ENCODE measurements at places on chromosomes 12 and 14. TPM values are rescaled to one million over a fixed set of nuclear protein-coding genes. Genes with fewer than 3 reads are reported as not detected.
A peak's percentile ranks its signal among the peaks of the same experiment; 100 is the strongest.

DNA sequence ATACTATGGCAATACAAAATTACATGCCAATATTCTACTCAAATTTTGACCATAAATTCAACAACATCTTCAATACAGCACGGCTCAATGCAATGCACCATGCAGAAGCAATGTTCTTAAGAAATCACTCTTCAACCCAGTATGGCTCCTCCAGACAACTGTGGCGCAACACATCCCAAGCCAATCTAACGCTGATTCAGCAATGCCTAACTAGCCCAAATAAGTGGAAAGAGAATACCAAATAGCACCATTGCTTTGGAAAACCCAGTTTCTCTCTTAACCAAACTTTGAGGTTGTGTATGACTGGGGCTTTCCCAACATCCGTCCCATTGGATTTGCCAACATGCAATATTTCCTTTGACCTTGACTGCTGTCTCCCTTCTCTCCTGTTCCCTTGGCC lies 211.1 kb upstream of the TBX3 start:
- no peaks in the 10 kb centered on the region for H3K27me3 ChIP-seq
- no peaks in the 10 kb centered on the region for H3K36me3 ChIP-seq
- peaks cover 3% of the 10 kb centered on the region for H3K4me1 ChIP-seq
- no peak for DNase-seq
- H3K4me3 ChIP-seq = no peak overlapping the region
- no peak overlapping the region for H3K27ac ChIP-seq

GRCh38 chr12:98149270-98149669 lies 366.1 kb upstream of the TMPO start:
- H3K36me3 ChIP-seq = no peaks in the 10 kb centered on the region
- no peak overlapping the region for H3K27ac ChIP-seq
- DNase-seq = no peak
- H3K27me3 ChIP-seq = no peaks in the 10 kb centered on the region

- H3K36me3 ChIP-seq = peaks cover 5% of the 10 kb centered on the region
- H3K4me1 ChIP-seq = peaks cover 2% of the 10 kb centered on the region
- H3K27me3 ChIP-seq = peaks cover 7% of the 10 kb centered on the region
- no peak overlapping the region for H3K4me3 ChIP-seq
These were observed 65.6 kb downstream of the TESC start for GRCh38 chr12:117033382-117034221.

DNA sequence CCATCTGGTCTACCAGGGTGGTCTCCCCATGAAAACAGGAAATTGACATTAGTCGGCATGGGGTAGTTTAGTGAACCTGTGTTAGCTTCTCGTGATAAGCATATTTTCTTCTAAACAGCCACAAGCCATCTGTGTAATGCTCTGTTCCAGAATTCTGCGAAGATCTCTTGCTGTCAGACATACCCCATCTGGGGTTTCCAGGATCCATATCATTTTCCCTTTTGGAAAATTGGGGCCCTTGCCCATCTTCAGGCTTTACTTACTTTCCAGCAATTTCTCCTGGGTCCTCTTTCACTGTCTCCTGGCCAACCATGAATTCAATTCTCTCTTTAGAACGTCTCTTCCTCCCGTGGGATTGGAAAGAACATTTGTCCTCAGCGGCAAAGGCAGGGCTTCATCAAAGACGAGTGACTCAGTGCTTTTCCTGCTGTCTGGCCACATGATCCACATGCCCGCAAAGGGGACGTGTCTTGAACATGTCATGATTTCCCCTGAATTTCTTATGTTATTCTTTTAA lies 21.4 kb upstream of the NCOR2 start:
- peaks cover 9% of the 10 kb centered on the region for H3K4me1 ChIP-seq
- no peaks in the 10 kb centered on the region for H3K36me3 ChIP-seq
- peak; percentile 81 for DNase-seq

MDGA2 gene
- not detected for total RNA-seq

DNA sequence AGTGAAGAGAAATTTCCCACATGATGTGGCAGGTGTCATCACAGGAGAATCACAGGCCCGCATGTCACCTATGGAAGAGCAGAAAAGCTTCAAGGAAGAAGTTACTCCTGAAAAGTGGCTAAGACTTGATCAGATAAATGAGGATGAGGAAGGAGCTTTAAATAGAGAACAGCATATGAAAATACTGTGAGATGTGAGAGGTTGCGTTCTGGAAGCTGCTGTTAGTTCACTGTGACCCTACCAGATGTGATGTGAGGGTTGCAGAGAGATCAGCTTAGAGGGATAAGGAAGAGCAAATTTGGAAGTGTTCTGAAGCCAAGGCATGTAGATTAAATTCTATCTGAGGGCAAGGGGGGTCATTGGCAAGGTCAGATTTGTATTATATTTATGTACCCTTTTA lies 17.1 kb downstream of the ERP27 start:
- H3K4me3 ChIP-seq = no peak overlapping the region
- H3K27ac ChIP-seq = no peak overlapping the region
- DNase-seq = no peak
- H3K27me3 ChIP-seq = no peaks in the 10 kb centered on the region
- H3K36me3 ChIP-seq = no peaks in the 10 kb centered on the region

GRCh38 chr12:90622431-90622830 lies 332.5 kb downstream of the CCER1 start:
- DNase-seq = peak; percentile 56
- H3K27me3 ChIP-seq = no peaks in the 10 kb centered on the region
- H3K36me3 ChIP-seq = no peaks in the 10 kb centered on the region
- peaks cover 7% of the 10 kb centered on the region for H3K4me1 ChIP-seq
- H3K4me3 ChIP-seq = no peak overlapping the region

- no peaks in the 10 kb centered on the region for H3K36me3 ChIP-seq
- no peak overlapping the region for H3K4me3 ChIP-seq
- H3K27ac ChIP-seq = no peak overlapping the region
- peak; percentile 38 for DNase-seq
- no peaks in the 10 kb centered on the region for H3K27me3 ChIP-seq
- H3K4me1 ChIP-seq = peaks cover 17% of the 10 kb centered on the region
These were observed 52.7 kb upstream of the ZDHHC17 start for GRCh38 chr12:76711241-76711640.

GRCh38 chr12:19482551-19483109 lies 43.3 kb downstream of the AEBP2 start:
- H3K27me3 ChIP-seq = no peaks in the 10 kb centered on the region
- H3K36me3 ChIP-seq = peaks cover 10% of the 10 kb centered on the region
- H3K4me1 ChIP-seq = peaks cover 2% of the 10 kb centered on the region
- DNase-seq = no peak
- H3K4me3 ChIP-seq = no peak overlapping the region
- H3K27ac ChIP-seq = no peak overlapping the region

AQP5 gene
- not detected for total RNA-seq

VDR gene
- 3.9 TPM for total RNA-seq

HOXC12 gene
- not detected for total RNA-seq

GRCh38 chr12:117151403-117152031 lies 38.8 kb downstream of the FBXO21 start:
- H3K4me1 ChIP-seq = no peaks in the 10 kb centered on the region
- peaks cover 44% of the 10 kb centered on the region for H3K36me3 ChIP-seq
- H3K27me3 ChIP-seq = no peaks in the 10 kb centered on the region
- no peak overlapping the region for H3K27ac ChIP-seq
- H3K4me3 ChIP-seq = no peak overlapping the region
- DNase-seq = no peak

DNA sequence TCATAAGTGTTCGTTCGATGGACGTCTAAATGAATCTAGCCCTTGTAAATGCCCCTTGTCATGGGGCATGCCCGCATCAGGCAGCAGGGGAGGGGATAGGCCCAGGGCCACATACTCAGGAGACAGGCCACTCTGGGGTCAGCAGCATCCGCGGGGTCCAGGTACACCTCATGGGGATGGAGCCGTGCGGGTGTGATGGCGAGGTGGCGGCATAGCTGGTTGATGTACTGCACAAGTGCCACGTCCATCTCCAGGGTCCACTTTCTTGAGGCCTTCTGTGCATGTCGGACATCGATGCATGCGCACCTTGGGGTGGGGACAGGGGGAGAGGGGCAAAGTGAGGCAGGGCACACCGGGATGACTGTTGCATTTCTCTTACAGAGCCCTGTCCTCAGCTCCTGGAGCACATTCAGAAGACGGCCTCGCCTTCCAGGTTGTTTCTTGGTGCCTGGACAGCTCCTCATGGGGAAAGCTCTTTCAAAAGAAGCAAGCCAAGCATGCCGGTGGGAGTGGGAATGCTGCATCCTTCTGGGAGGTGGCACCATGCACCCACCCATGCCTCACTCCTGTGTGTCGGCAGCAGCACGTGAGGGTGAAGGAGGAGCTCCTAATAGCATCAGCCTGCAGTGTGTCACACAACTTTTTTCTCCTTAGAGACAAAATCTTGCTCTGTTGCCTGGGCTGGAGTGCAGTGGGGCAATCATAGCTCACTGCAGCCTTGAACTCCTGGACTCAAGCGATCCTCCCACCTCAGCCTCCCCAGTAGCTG lies 47.4 kb downstream of the TRAFD1 start:
- no peaks in the 10 kb centered on the region for H3K4me1 ChIP-seq
- no peak for DNase-seq
- H3K4me3 ChIP-seq = no peak overlapping the region
- no peak overlapping the region for H3K27ac ChIP-seq
- no peaks in the 10 kb centered on the region for H3K27me3 ChIP-seq

DNA sequence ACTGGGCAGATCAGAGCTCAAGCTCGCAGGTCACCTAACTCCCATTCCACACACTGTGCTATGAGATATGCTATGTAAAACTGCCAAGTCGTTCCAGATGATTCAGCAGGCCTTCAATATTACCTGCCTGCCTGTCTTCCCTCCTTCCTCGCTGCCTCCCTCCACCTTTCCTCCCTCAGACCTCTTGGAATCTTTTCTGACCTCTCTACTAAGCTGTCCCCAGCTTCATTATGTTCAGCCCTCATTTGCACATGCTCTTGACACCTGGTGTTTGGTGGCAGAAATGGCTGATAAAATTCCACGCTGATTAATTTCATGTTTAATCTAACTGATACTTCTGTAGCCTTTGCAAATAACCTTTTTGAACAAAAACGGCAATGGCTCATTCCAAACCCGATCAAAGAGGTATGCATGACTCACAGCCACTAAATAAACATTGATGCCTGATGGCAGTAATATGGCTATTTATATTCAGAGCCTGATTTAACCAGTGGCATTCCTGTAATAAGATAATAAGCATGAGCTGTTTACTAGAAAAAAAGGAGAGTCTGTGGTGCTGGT lies 130.8 kb upstream of the EGLN3 start:
- H3K27me3 ChIP-seq = no peaks in the 10 kb centered on the region
- no peaks in the 10 kb centered on the region for H3K36me3 ChIP-seq
- H3K27ac ChIP-seq = no peak overlapping the region

KCNH3 gene
- total RNA-seq = not detected

GRCh38 chr12:23083267-23083666 lies 458.3 kb downstream of the ETNK1 start:
- peak; percentile 92 for DNase-seq
- no peaks in the 10 kb centered on the region for H3K4me1 ChIP-seq
- no peak overlapping the region for H3K27ac ChIP-seq
- H3K4me3 ChIP-seq = no peak overlapping the region

GRCh38 chr12:67720351-67720856 lies 71.9 kb downstream of the DYRK2 start:
- H3K4me3 ChIP-seq = no peak overlapping the region
- peak; percentile 76 for DNase-seq
- H3K27me3 ChIP-seq = no peaks in the 10 kb centered on the region
- H3K4me1 ChIP-seq = peaks cover 10% of the 10 kb centered on the region

GRCh38 chr12:127373559-127373958 lies 893.4 kb upstream of the TMEM132C start:
- no peaks in the 10 kb centered on the region for H3K27me3 ChIP-seq
- no peak overlapping the region for H3K27ac ChIP-seq
- no peaks in the 10 kb centered on the region for H3K4me1 ChIP-seq
- no peak for DNase-seq

- H3K4me3 ChIP-seq = no peak overlapping the region
- H3K27me3 ChIP-seq = no peaks in the 10 kb centered on the region
- H3K4me1 ChIP-seq = 0 out of 2 replicates have a peak, but pooled peaks cover 2% of the 10 kb centered on the region
- no peak overlapping the region for H3K27ac ChIP-seq
These were observed 293.7 kb downstream of the BTG1 start for GRCh38 chr12:91851741-91852477.

- H3K4me3 ChIP-seq = no peak overlapping the region
- peaks cover 2% of the 10 kb centered on the region for H3K4me1 ChIP-seq
- H3K27me3 ChIP-seq = peaks cover 38% of the 10 kb centered on the region
- no peaks in the 10 kb centered on the region for H3K36me3 ChIP-seq
- no peak overlapping the region for H3K27ac ChIP-seq
These were observed 3.4 kb upstream of the RNASE7 start for GRCh38 chr14:21038441-21039422.

GPR84 gene
- total RNA-seq = not detected

KLRF2 gene
- not detected for total RNA-seq

- H3K4me3 ChIP-seq = no peak overlapping the region
- no peaks in the 10 kb centered on the region for H3K36me3 ChIP-seq
These were observed 1.2 kb downstream of the SLC24A4 start for GRCh38 chr14:92323916-92324818.

GRCh38 chr14:20440465-20440864 lies 4.5 kb upstream of the KLHL33 start:
- no peaks in the 10 kb centered on the region for H3K36me3 ChIP-seq
- H3K4me3 ChIP-seq = no peak overlapping the region
- 0 out of 2 replicates have a peak, but pooled peaks cover under 1% of the 10 kb centered on the region for H3K4me1 ChIP-seq
- H3K27ac ChIP-seq = no peak overlapping the region
- no peak for DNase-seq

HOXC5 gene
- total RNA-seq = not detected

TMEM63C gene
- under 0.01 TPM for total RNA-seq

YAF2 gene
- 17.8 TPM for total RNA-seq

TNFRSF1A gene
- 79.6 TPM for total RNA-seq

- no peak overlapping the region for H3K4me3 ChIP-seq
- no peaks in the 10 kb centered on the region for H3K36me3 ChIP-seq
- peaks cover 2% of the 10 kb centered on the region for H3K4me1 ChIP-seq
- no peak overlapping the region for H3K27ac ChIP-seq
- H3K27me3 ChIP-seq = no peaks in the 10 kb centered on the region
These were observed 10.2 kb downstream of the TRPV4 start for GRCh38 chr12:109822951-109823411.

DCP1B gene
- 13.3 TPM for total RNA-seq

- H3K27ac ChIP-seq = no peak overlapping the region
- no peaks in the 10 kb centered on the region for H3K4me1 ChIP-seq
- H3K27me3 ChIP-seq = peaks cover 8% of the 10 kb centered on the region
These were observed 40.3 kb upstream of the NTF3 start for GRCh38 chr12:5391653-5392052.

- H3K36me3 ChIP-seq = no peaks in the 10 kb centered on the region
- H3K4me1 ChIP-seq = no peaks in the 10 kb centered on the region
- peaks cover 29% of the 10 kb centered on the region for H3K27me3 ChIP-seq
These were observed 2.4 kb downstream of the KRT73 start for GRCh38 chr12:52615912-52616311.

TBX5 gene
- total RNA-seq = 10.8 TPM

Measured in IMR-90 (cell line).